AG10803 (cell line): ENCODE measurements at places on chromosomes 3 and 15.

DNA sequence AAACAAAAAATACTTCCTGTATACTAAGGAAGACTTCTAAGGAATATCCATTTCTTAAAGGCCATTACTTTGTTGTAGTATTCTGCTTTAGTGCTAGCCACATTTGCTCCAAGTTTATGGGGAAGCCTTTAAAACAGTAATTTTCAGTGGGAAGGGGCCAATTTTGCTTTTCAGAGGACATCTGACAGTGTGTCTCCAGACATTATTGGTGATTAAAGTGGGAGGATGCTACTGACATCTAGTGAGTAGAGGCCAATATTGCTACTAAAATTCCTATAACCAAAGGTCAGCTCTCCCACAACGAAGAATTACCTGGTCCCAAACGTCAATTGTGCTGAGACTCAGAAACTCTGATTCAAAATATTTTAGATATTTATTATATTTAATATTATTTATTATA is 24.8 kb downstream of the SLC28A2 start:
- peak; percentile 44 for DNase-seq

GRCh38 chr15:26759986-26760385 is 12.9 kb downstream of the GABRB3 start:
- no peak for DNase-seq

DNA sequence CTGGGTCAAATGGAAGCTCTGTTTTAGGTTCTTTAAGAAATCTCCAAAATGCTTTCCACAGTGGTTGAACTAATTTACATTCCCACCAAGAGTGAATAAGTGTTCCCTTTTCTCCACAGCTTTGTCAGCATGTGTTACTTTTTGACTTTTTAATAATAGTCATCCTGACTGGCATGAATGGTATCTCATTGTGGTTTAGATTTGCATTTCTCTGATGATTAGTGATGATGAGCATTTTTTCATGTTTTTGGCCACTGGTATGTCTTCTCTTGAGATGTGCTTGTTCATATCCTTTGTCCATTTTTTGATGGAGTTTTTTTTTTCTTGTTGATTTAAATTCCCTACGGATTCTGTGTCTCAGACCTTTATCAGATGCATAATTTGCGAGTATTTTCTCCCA is 745.0 kb upstream of the BCHE start:
- peak; percentile 0 for DNase-seq

- no peak for DNase-seq
These were observed 504 bp downstream of the ABHD2 start for GRCh38 chr15:89088605-89089315.

GRCh38 chr15:55250941-55251340 is 38.7 kb downstream of the RAB27A start:
- no peak for DNase-seq

DNA sequence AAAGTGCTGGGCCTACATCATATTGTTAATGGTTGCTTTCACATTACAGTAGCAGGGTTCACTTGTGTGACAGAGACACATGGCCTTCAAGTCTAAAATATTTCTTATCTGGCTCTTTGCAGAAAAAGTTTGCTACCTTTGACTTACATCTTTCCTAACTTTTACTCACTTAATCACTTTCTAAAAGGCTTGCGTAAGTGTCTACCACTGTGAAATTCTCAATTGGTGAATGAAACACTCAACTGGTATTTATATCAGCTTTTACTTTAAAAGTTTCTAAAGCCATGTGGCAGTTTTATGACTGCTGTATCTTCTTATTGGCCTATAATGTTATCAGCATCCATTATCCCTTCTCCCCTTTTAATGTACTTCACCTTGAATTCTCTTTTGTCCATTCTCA is 554.5 kb downstream of the ZIC1 start:
- peak; percentile 17 for DNase-seq

DNA sequence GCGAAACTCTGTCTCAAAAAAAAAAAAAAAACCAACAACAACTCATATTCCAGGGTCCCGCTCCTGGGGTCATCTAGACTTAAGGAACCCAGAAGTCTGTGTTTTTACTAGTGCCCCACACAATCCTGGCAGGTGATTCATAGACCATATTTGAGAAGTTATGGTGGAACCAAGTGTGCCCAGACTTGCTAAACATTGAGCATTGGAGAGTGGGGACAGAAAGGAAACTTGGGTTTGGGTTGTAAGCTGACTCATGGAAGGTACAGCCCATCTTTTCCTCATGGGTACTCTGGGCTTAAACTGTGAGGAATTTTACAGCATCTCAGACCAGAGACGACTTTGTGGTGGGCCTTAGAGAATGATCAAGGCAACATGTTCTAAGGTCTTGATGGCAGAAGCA is 18.3 kb upstream of the IGF2BP2 start:
- DNase-seq = no peak

DNA sequence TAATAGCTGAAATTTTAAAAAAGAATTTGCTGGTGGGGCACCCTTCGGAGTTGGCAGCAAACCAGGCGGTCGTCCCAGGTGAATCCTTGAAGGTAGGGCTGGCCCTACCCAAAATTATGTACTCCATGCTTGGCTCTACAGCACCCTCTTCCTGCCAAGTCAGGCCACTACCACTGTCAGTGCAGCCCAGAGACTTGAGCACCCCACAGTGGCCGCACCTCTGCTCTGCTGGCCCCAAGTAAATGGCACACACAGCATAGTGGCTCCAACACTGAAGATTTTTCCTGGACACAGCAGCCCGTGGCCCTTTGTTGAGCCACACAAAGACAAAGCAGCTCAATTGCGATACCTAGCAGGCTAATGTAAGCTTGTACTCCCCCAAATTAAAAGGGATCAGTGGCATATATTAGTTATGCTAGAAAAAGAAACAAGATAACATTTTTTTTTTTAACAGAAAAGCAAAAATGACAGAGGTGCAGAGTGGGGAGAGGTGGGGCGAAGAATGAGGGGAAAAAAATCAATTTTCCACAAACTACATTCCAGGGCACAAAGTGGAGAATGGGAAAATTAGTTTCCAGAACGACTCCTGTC is 250.5 kb downstream of the UACA start:
- peak; percentile 29 for DNase-seq

GRCh38 chr3:45826908-45827307 is 15.0 kb downstream of the LZTFL1 start:
- no peak for DNase-seq

GRCh38 chr15:61829514-61829889 is 230.7 kb downstream of the VPS13C start:
- no peak for DNase-seq

GRCh38 chr15:73426323-73426994 is 16.5 kb upstream of the REC114 start:
- DNase-seq = no peak

- DNase-seq = no peak
These were observed 390.3 kb downstream of the GABRB3 start for GRCh38 chr15:26382444-26383072.

- DNase-seq = no peak
These were observed 6.6 kb downstream of the TM4SF4 start for GRCh38 chr3:149481056-149481455.

GRCh38 chr3:191727338-191727737 is 266.4 kb downstream of the PYDC2 start:
- no peak for DNase-seq

GRCh38 chr3:78846718-78847117 is 921.1 kb downstream of the ROBO1 start:
- DNase-seq = peak; percentile 42

- no peak for DNase-seq
These were observed 1137.0 kb downstream of the ROBO2 start for GRCh38 chr3:78176869-78177268.

GRCh38 chr3:32243519-32243918 is 5.0 kb downstream of the CMTM8 start:
- no peak for DNase-seq

- DNase-seq = no peak
These were observed 254.0 kb upstream of the SOX2 start for GRCh38 chr3:181457756-181458155.

GRCh38 chr3:45003406-45003805 is 22.7 kb upstream of the CLEC3B start:
- no peak for DNase-seq

- DNase-seq = no peak
These were observed 2.1 kb upstream of the OXSR1 start for GRCh38 chr3:38163117-38163840.

DNA sequence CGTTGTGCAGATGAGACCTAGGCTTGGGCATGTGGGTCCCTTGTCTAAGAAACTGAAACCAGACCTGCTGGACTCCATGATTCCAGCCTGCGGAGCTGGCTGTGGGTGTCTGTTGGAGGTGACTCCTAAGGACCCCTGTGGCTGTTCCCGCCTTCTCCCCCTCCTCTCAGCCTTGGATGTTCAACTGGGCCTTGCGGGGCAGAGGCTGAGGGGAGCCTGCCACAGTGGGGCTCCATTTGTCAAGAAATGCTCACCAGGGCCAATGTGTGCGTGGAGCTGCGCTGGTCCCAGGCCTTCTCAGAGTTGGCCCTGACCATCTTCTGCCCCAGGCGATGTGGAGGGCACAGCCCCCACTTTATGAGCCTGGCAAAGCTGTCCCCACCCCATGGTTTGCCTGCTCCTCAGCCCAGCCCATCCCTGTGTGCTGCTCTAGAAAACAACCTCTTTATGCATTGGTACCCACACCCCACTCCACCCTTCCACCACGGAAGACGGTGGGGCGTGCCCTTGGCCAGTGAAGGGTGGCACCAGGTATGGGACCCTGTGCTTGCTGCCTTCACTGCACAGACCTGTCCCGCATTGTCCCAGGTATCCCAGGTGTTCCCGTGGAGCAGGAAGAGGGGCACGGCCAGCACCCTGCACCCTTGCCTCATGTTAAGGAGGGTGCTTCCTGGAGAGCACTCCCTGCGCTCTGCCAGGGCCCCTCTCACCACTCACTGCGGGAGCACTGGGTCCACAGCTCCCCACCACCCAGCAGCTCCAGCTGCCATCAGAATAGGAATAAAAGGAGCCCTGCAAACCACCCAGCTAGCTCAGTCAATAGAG is 7.9 kb downstream of the MESP2 start:
- DNase-seq = no peak

- no peak for DNase-seq
These were observed 52.7 kb upstream of the CMC1 start for GRCh38 chr3:28188686-28189085.

DNA sequence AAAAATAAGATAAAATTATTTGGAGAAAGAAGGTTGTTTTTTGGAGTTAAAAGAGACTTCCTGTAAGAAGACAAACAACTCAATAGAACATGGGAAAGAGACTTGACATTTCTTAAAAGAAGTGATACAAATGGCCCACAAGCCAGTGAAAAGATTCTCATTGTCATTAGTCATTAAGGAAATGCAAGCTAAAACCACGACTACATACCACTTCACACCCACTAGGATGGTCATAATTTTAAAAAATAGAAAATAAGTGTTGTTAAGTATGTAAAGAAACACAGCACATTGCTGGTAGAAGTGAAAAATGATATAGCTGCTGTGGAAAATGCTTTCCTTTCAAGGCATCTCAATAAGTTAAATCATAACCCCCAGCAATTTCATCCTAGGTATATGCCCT is 44.4 kb upstream of the GK5 start:
- no peak for DNase-seq

DNA sequence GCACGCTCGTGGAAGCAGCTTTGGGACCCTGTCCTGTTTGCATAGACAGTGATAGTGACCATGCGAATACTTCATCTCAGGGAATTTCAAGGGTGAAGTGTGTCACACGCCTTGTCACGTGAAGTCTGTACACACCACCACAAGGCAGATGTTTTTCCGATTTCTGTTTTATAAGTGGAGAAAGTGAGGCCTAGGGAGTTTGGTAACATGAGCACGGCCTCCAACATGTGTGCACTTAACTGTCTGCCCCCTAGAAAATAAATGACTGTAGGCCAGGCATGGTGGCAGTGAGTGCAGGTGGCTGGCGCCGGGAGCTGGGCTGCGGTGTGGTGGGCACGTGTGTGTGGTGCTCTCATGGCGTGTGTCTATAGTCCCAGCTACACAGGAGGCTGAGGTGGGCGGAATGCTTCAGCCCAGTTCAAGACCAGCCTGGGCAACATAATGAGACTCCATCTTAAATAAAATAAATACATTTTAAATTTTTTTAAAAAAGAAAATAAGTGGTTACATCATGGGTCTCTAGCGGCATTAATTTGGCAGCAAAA is 42.0 kb downstream of the WHAMM start:
- DNase-seq = no peak

DNA sequence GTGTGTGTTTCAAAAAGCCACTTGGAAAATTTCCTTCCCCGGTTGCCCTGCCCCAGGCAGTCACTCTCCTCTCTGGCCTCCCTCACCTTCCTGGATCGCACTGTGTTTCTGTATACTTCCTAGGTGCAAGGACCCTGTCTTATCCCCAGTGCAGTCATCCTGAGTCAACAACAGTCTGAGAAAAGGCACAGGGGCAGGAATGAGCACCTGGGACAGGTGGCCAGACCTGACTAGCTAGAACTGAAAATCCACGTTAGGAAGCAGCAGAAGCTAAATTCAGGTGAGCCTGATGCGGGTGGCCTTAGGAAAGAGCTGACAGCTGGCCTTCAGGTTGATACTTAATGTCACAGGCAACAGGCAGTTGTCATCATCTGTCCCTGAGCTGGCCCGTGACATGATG is 62.9 kb upstream of the VGLL4 start:
- no peak for DNase-seq

- DNase-seq = no peak
These were observed 204.1 kb downstream of the WNT5A start for GRCh38 chr3:55282994-55283393.

DNA sequence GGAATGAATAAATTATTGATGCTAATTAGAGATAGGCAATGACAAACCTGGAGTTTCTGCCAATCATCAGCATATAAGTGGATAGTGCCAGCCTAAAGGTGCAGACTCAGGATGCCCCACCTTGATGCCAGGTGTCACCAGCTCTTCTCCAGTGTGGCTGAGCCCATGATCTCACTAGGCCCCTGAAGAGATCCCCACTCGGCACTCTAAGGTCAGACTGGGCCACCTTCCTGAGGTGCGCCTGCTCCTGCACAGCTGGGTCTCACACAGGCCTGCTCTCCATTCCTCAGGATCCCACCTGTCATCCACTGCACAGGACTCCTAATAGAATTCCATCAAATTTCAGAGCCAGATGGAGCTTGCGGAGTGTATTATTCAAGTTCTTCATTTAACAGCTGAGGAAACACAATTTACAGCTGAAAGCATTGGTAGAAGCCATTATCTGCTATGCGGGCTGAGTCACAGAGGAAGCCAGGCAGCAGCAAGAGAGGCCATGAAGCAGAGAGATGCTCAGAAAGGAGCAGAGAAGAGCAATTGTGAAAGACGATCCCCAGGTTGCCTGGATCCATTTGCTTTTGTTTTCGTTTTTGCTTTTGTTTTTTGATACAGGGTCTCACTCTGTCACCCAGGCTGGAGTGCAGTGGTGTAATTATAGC is 25.1 kb upstream of the FSTL1 start:
- DNase-seq = peak; percentile 20
